NCI-H69 (cell line): ENCODE measurements at places on chromosomes 2 and 18.

DNA sequence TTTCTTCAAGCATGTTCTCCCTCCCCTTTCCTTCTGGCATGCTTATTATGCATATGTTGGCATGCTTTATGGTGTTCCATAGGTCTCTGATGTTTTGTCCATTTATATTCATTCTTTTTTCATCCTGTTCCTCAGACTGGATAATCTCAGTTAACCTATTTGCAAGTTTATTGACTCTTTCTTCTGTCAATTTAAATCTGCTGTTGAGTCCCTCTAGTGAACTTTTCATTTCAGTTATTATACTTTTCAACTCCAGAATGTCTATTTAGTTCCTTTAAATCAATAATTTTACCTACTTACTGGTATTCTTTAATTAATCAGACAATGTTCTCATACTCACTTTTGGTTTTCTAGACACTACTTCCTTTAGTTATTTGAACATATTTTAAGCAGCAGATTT, 101.2 kb downstream of the GALNT14 start:
- DNase-seq, result no peak

- no peak for DNase-seq
Observed at GRCh38 chr2:23134726-23135125, 250.3 kb upstream of the KLHL29 start.

- no peak for DNase-seq
Observed at GRCh38 chr2:139730197-139730596, 950.0 kb upstream of the NXPH2 start.

- DNase-seq, result no peak
Observed at GRCh38 chr2:42788-43187, 3.5 kb downstream of the FAM110C start.

GRCh38 chr18:68723539-68723938, 8.6 kb upstream of the TMX3 start:
- DNase-seq, result no peak

DNA sequence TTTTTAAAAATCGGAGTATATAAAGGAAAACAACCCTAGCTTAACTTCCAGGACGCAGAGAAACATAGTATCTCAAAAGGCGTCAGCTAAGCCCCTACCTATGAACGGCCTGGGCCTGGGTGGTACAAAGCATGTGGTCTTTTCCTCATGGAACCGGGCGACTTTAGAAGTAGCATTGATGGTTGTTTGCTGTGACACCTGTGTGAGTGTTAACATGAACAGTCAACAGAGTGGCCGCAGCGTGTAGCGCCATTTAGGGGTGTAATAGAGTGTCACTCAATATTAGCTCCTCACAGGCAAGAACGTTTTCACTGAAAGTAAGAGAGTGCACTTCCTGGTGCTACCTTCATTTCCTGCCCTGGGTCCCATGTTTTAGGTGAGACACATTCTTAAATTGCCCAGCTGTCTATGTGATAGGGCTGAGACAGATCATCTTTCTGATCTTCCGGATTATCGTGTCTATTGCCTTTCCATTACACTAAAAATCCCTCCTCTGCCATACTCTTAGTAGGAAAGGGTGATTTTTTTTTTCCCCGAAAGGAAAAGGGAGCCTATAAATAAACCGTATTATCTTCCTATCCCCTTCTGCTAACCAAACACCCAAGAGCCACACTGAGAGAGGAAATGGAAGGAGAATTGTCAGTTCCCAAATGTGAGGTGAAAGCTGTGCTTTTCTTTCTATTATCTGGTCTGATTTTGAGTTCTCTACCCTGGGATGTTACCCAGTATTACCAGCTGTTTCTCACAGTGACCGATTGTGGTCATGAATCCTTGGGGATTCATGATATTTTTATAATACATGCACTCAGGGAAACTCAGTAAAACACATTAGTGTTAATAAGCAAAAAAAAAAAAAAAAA, 1.3 kb downstream of the GORASP2 start:
- DNase-seq, result peak; percentile 51

- DNase-seq, result peak; percentile 19
Observed at GRCh38 chr2:61910603-61911002, 5.1 kb downstream of the COMMD1 start.

GRCh38 chr2:28393114-28393836, 617 bp downstream of the FOSL2 start:
- peak; percentile 66 for DNase-seq

- DNase-seq, result no peak
Observed at GRCh38 chr2:39606585-39606984, 59.1 kb upstream of the TMEM178A start.

DNA sequence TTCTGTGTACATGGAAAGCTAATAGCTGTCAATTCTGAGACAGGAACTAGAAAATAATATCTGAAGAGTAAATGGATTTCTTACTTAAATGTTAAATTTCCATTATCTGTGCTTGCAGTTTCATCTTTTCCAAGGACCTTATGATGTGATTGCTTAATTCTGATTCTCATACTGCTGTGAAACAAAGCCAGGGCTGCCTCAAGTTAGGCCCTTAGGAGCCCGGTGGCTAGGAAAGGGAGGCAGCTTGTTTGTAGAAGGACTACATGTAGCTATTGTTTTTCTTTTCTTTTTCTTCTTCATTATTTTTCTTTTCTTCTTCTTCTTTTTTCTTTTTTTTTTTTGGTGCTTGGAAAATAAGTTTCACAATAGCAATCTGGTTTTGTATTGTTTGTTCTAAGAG, 50.5 kb downstream of the XRCC5 start:
- no peak for DNase-seq

DNA sequence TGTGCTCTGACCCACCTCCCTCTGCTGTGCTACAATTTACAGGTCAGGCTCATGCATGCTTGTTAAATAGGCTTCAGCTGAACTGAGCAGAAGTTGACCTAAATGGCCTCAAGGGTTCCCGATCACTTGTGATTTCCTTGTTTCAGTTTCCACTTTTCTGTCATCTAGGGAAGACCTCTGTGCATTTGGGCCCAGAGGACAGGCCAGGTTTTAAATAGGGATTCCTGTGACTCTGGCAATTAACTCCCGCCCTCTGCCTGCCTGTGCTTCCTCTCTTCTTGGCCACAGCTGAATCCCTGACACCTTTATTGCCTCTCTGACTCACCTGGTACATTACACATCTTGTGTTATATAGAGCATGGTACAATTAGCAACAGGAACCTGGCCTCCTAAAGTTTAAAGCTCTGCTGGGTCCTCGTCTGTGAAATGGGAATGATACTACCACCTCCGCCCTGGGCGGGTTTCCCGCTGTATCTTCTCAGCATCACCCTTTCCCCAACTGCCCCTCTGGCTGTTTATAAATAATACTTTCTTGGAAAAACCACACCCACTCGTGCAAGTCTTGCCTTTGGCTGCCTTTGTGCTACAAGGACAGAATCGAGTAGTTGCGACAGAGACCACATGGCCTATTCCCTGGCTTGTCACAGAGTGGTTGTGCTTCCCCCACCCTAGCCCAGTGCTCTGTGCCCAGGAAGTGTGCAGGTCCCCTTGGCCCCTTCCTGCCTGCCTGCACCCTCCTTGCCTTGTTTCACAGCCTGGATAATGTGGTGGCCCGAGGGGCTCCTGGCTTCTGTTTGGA, 7.9 kb downstream of the CABLES1 start:
- DNase-seq, result peak; percentile 89

- DNase-seq, result no peak
Observed at GRCh38 chr2:37619959-37620300, 51.5 kb downstream of the CDC42EP3 start.

DNA sequence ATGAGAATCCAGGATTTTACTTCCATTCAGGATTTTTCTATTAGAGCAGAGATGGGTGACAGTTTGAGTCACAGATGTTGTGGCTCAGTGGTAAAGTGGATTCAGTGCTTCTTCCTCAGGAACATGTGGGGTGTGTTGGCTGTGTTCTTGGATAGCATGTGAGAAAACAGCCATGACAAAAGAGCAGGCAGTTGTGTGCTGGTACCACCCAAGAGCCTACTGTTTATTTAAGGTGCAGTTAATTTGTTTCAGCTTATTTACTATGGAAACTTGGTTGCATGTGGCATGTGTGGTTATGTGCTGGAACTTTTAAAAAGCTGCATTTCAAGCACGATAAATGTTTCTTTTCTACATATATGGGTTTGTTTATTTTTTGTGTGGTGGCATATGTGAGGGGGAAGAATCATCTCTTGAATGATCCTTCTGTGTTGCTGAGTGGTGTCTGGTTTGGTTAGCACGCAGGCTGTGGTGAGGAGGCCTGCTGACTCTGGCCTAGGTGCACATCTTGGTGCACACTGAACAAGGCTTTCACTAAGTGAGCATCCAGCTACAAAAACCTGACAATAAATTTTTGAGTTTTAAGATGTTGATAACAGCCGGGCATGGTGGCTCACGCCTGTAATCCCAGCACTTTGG, 67.3 kb downstream of the SPTBN1 start:
- DNase-seq, result peak; percentile 30

GRCh38 chr18:35991696-35992095, 19.2 kb downstream of the RMP24 start:
- no peak for DNase-seq

DNA sequence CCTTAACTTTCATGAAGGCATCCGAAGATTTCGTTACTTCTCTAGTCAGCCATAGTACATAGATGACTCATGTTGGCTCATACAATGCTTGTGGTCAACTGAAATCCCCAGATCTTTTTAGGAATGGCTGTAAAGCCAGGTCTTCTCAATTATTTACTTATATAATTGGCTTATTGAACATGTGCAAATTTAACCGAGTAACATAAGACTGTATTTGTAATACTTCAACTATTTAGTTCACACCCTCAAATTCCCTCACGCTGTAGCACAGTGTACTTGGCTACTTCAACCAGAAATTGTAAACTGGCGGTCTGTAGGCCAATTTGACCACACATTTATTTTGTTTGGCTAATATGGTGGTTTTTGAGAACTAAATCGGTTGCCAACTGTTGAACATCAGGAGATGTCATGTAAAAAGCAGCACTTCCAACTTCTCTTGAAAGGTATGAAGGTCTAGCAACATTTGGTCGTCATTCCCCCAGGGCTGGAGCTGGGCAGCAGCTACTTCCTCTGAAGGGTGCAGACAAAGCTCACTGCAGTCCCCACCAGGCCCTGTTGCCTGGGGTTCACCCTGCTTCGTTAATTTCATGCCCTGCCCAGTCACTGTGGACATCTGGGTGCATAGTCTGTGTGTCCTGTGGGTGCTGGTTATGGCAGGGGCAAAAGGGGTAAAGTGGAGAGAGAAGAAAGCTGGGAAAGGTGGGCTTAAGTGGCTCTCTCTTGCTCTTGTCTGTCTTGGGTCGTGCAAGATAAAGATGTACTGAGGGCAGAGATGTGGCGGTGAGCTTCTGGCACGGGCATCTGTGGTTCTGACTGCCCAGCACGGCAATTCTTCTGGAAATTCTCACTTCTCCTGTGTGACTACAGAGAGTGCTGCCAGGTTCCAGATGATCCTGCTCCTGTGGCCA, 3.2 kb upstream of the SH3RF3 start:
- no peak for DNase-seq

DNA sequence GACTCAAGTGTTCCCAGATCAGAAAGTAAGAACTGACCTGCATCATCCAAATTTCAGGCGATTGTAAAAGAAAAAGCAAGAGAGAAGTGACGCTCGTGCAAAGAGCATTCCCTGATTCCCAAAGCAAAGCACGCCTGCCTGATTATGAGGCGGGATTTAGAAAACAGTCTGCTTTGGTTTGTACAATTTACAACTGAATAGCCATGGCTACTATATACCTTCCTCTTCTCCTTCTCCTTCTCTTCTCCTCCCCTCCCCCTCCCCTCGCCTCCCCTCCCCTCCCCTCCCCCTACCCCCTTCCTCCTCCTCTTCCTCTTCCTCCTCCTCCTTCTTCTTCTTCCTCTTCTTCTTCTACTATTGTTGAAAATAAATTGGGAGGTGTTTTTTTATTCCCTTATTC, 782.9 kb downstream of the GALR1 start:
- no peak for DNase-seq

- peak; percentile 24 for DNase-seq
Observed at GRCh38 chr2:240585101-240585500, 1.4 kb upstream of the CAPN10 start.

DNA sequence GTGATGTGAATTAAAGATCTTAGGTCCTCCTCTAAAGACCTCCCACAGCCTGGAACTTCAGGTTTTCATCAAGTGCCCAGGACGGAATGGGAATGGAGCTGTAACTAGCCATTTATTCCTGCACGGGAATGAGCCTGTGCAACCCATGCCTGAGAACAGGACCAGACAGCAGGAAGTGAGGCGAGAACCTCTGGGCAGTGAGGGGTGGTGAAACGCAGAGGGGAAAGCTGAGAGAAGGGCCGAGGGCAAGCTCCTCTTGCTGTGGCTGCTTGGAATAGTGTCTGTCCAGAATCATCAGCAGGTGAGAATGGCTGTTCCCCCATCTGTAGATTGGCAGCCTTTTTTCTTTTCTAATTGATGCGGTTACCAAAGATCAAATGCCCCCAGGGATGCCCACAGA, 4.8 kb upstream of the RALB start:
- no peak for DNase-seq

GRCh38 chr2:78553866-78554647, 471.4 kb upstream of the REG3G start:
- no peak for DNase-seq

DNA sequence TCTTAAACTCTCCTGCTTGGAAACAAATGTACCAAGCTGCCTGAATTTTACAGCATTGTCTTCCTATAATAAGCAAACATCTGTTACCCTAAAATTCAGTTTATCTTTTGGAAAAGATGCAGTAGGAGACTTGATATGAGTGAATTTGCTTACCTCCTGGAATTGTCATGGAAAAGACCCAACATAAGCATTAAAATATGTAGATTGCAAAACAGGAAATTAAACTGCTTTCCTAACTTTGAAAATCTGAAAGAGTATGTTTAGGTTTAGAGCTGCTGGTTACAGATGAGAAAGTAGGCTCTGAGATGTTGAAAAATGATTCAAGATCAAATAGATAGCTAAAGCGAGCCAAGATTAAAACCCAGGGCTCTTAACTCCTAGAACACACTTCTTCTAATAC, 316.5 kb downstream of the SOX11 start:
- DNase-seq, result no peak

DNA sequence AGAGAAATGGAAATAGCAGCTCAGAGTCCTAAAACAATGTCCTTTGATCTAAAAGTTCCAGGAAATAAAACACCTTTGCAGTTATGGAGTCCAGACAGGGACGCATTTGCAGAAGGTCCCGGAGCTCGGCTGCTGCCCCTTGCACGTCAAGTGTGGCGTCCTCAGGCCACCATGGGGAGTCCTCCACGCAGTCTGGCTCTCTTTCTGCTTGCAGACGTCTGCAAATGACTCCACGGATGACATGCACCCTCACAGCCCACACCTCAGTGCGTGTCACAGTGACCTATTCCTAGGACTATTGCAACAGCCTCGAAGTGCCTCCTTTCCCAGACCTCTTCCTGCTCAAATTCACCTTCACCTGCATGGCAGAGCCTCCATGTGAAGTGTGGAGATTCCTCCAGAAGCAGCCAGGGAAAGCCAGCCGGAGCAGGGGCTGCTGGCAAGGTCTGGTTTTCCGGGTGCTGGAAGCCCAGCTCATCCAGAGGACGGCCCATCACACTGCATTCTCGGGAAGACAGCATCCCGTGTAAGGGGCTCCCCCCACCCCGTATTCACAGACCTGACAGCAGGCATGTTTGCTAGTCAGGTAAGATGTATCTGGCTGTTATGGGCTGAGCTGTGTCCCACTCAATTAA, 137.7 kb downstream of the ASB1 start:
- no peak for DNase-seq

GRCh38 chr2:11310212-11310611, 34.2 kb downstream of the ROCK2 start:
- DNase-seq, result no peak
